ENCODE measurements at places on chromosomes 12 and 14.

- DNase-seq = no peak
Measured at GRCh38 chr14:61233436-61233956, 47.6 kb downstream of the TMEM30B start.

DNA sequence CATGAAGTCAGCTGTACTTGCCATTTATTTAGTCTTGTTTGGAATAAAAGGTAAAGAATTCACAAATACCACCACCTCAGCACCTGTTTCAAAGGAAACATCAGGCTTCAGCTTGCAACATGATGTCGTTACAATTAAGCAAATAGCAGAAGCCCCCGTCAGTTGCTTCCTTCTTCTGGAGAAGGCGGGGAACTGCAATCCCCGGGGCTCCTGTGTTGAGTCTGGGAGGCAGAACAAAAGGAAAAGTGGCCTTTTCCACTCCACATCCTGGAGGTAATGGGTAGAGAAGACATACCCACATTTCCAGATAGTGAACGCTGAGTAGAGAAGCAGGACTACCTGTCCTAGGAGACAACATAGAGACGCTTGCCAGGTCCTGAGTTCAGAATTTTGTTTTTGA is 92.8 kb downstream of the DNAH10 start:
- DNase-seq = no peak

DNA sequence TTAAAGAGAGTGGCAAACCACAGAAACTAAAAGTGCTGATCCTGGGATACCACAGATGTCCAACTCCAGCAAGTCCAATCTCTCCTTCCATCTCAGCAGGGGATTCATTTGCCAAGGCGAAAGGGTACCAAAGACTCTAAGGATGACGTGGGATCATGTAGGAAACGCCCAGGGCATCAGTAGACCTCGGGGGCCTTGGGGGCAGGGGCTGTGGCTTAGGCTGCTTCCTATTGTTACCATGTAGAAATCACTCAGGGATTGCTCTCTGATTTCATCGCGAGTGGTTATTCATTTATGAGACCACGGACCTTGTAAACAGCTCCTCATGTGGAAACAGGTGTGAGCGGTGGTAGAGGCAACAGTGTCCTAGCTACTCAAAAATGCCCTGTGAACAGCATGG is 149.3 kb upstream of the FKBP4 start:
- no peak for DNase-seq

- no peak for DNase-seq
Measured at GRCh38 chr12:57473392-57473791, 6.3 kb downstream of the ARHGAP9 start.

DNA sequence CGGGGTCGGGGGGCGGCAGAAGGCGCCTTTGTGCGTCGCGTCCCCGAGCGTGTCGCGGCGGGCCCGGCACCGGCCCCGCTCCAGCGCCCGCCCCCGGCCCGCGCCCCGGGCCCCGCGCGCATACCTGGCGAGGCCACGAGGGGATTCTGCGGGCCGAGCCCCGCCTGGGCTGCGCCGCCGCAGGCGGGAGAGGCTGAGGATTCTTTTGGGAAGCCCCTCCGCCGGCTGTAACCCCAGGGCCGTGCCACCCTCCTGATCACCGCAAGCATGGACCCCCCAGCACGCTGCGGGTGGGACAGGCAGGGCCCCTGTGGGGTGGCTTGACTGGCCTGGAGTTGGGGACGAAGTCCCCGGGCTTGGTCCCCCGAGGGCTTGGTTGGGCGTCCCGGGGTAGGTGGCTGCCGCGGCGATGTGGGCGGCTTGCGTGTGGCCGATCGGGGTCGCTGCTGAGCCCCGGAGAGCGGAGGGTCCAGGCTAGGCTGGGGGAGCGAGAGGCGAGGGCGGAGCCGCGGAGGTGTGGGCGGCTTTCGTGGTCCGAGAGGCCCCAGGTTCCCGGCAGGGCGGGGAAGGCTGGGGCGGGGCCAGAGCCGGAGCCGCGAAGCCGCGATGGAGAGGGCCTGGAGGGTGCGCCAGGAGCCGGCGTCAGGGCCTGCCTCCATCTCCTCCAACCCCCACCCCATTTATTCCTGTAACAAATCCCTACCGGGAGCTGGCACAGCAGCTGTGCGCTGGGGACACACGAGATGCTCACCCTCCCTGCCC is 28.4 kb upstream of the GPR132 start:
- peak; percentile 84 for DNase-seq

- no peak for DNase-seq
Measured at GRCh38 chr14:25381498-25381897, 331.6 kb upstream of the STXBP6 start.

Measured in activated T-cell treated with anti-CD3 and anti-CD28 coated beads for 48 hours (primary cell).